Fibroblast of mammary gland (primary cell): ENCODE measurements at places on chromosomes 1 and 21.

DNA sequence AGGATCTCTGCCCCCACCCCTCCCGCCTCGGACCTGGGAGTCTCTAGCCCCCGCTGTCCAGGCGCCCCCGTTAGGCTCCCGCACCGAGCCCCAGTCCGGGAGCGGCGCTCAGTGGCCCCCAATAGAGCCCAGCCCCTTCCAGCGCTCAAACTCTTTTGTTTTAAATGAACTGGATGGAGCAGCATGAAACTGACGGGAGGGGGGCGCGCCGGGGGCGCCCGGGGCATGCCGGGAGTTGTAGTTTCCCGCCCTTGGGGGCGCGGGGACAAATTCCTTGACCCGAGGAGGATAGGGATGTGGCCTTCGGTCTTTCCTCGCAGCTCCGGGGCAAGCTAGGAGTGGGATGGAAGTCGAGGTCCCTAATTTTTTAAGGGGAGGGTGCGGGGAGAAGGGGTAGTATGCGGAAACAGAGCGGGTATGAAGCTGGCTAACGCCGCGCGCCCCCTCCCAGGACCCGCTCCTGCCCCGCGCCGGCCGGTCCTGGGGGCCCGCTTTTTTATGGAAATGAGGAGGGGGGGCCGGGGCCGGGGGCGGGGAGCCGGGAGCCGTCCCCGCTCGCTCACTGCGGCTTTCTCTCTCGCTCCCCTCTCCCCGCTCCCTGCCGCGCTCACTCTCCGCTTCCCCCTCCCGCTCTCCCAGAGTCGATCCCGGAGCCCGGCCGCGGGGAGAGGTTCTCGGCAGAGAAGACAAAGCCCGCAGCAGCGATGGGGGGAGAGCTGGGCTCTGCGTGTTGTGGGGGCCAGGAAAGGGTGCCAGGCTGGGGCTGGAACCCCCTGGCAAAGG, at the start of gene MEX3A:
MEX3A (minus strand) TSS at position 157 of the 783 bp plus-strand sequence. CDS start 467 bp downstream, outside the sequence.
- DNase-seq: peak; percentile 47

GRCh38 chr1:29124366-29125236, 898 bp upstream of the TMEM200B start:
- DNase-seq: peak; percentile 64

GRCh38 chr1:244414543-244414942, 37.2 kb downstream of the ADSS2 start:
- peak; percentile 85 for DNase-seq

DNA sequence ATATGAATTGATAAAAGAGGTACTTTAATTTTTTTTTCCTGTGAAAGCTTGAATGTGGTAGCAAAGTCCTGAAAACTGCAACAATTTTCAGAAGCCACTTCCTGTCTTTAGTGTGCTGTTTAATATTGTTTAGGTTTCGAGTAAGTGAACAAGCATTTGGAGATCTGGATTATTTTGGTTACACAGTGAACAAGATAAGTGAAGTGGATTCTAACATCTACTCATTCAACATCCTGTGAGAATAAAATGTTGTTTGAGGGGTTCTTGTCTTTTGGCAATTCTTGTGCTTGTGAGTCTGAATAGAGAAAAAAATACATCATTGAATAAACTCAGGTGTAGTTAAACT, 35.2 kb upstream of the PLA2G4A start:
- no peak for DNase-seq

- peak; percentile 87 for DNase-seq
Measured at GRCh38 chr1:56911098-56911938, 54.5 kb downstream of the C8B start.

DNA sequence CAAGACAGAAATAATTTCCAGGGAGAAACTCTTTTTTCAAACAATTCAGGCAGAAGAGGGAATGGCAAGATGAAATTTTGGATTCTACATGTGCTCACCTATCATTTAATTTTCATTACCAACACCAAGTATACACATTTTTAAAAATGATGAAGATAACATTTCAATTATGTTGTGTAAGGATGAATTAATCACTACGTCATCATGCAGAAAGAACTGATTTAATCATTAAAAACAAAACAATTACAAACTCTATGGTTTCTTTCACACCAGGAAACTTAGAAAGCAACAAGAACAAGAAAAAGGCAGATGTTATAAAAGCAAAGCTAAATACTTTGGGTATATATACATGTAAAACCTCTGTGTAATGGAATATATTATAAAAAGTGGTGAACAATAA, 668.5 kb downstream of the NCAM2 start:
- no peak for DNase-seq

- DNase-seq: no peak
Measured at GRCh38 chr1:147683163-147683763, 12.9 kb upstream of the ACP6 start.

DNA sequence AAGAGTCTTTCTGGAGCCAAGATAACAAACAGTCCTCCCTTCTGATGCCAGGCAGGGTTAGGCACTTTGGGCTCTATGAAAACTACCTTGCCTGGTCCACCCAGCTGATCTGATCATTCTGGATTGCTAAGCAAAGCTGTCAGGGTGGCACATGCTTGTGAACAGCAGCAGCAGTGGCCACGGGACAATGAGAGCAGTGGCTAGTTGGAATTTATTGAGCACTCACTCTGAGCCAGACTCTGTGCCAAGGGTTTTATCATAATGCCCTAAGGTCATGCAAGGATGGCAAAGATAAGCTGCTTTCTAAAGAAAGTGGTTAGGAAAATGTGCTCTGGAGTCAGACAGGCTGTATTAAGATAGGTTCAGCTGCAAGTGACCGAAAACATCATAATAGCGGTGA, 390.4 kb upstream of the VAMP3 start:
- no peak for DNase-seq

GRCh38 chr1:227451057-227451456, 112.3 kb upstream of the ZNF678 start:
- DNase-seq: no peak

DNA sequence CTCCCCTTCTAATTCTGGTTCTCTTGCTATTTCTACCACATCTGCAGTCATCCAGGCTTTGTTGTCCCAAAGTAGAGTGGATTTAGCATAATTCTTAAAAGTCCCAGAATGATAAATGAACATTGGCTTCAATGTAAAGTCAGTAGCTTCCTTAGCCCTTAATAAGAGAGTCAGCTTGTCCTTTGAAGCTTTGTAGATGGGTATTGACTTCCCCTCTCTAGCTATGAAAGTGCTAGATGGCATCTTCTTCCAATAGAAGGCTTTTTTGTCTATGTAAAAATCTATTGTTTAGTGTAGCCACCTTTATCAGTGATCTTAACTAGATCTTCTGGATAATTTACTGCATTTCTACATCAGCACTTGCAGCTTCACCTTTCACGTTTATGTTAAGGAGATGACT, 181.4 kb upstream of the B3GALT2 start:
- DNase-seq: no peak

DNA sequence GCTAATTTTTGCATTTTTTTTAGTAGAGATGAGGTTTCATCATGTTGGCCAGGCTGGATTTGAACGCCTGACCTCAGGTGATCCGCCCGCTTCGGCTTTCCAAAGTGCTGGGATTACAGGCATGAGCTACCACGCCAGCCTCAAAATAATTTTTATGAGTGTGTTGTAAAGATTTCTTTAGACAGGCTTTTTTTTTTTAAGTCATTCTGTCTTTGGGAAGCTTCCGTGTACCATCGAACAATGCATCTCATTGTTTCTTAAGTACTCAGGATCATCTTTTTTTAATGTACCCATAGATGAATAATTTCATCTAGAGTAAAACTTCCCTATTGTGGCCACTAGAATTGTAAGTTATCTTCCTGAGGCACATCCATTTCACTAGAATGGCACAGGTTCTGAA, 19.6 kb upstream of the SDC3 start:
- no peak for DNase-seq

DNA sequence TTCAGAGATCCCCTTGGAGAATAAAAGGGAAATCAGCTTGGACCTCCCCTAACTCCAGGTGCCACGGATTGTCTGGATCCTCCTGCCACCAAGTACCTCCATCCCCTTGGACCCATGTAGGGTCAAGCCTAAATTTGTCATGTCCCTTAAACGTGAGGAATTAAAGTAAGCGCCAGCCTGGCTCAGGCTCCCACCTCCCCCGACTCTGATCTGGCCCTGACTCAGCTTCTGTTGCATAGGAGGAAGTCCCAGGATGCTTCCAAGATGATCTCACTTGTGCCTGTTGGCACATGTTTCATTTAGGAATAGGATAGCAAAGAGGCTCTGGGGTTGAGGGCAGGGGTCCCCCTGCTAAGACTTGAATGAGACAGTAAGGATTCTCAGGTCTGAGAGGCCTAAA, 231.9 kb upstream of the JUN start:
- DNase-seq: peak; percentile 87

DNA sequence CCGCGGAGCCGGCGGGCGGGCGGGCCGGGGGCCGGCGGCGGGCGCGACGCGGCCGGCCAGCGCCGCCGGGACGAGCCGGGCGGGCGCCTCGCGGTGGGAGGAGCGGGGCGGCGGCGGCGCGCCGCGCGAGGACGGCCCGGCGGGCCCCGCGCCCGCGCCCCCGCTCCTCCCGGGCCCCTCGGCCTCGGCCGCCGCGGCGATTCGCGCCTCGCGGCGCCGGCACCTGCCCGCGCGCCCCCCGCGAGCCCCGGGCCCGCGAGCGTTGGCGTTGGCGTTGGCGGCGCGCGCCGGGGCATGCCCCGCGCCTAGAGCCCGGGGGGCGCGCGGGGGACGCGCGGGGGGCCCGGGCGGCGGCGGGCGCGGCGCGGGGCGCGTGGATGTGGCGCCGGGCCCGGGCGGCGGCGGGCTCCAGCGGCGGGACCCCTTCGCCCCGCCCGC, at the start of gene SKI:
SKI (plus strand) TSS at position 163 of the 438 bp plus-strand sequence. CDS start 448 bp downstream, outside the sequence.
- no peak for DNase-seq

- peak; percentile 28 for DNase-seq
Measured at GRCh38 chr1:10904396-10905358, 107.8 kb upstream of the TARDBP start.

- DNase-seq: no peak
Measured at GRCh38 chr1:180939073-180939710, 26.5 kb downstream of the KIAA1614 start.

DNA sequence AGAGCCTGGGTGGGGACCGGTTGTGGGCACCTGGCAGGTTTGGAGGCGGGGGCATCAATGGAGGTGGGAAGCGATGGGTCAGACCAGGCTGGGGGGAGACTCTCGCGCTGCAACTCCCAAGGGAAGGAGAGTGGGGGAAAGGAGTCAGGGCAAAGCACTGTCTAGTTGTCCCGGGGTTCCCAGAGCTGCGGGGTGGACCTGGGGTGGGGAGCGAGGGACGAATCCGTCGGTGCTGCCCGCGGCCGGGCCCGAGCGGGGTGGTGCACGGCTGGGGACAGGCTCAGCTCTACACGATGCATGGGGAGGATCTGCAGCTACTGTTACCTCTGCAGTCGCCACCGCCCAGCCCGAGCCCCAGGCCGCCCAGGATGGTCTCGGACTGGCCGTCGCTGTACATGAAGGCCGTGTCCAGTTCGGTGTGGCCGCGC, 427 bp downstream of the AKR7A2 start:
- no peak for DNase-seq

DNA sequence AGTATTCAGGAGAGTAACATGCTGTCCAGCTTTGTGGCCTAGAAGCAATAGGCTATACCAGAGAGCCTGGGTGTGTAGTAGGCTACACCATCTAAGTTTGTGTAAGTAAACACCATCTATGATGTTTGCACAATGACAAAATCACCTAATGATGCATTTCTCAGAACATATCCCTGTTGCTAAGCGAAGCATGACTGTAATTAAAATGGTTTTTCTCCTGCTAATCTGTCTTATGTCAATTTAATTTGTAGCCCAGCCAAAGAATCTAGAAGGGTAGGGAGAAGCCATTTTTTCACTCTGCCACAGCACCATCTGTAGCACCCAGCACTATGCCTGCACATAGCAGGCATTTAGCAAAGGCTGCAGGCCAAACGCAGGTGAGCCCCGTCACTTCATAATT, 2.0 kb upstream of the TTC24 start:
- no peak for DNase-seq

DNA sequence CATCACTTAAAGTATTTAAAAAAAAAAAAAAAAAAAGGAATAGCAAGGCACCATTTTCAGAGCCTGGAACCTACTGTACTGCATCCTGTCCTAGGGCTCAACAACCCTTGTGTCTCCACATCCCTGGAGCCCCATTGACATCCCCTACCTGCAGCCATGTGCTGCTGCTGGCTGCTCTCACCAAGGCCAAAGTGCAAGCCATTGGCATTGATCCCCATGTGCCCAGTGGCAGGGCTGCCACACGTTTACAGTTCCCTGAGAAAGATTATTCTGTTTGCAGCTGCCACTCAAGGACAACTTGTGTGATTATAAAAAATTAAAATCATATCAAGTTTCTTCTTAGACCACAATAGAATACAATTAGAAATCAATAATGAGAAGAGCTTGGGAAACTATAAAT, 129.9 kb downstream of the LHX8 start:
- DNase-seq: no peak

GRCh38 chr1:86140281-86140880, 16.2 kb downstream of the COL24A1 start:
- no peak for DNase-seq

DNA sequence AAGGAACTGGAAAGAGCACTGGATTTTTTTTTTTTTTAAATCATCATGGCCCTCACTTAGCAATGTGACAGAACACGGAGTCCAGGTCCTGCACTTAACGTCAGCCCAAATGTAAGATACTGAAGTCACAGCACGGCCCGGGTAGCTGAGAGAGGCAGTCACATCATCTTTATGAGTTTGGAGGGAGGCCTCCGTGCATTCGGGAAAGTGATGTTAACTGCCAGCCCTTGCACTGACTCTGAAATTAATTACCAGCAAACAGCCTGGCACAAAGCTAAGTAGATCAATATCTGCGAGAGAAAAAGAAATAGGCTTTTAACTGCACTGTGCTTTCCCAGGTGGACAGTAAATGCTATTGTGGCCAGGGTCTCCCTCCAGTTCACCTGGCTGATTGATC, 109.5 kb upstream of the ADAR start:
- DNase-seq: no peak

- no peak for DNase-seq
Measured at GRCh38 chr1:111015222-111015621, 51.5 kb upstream of the LRIF1 start.

- no peak for DNase-seq
Measured at GRCh38 chr1:30328401-30329262, 394.8 kb downstream of the MATN1 start.

DNA sequence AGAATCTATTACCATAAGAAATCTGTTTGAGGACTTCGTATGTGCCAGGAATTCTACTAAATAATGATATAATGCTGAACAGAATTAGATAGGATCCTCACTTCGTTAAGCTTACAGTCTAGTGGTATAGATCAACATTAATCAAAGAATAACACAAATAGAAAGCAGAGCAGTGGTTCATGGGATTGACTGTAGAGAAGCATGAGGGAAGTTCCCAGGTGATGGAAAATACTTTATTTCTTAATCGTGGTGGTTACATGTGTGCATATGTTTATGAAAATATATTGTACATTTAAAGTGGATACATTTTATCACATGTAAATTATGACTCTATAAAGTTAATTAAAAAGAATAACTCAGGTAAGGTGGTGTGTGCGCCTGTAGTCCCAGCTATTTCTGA, 110.5 kb downstream of the OSBPL9 start:
- no peak for DNase-seq

DNA sequence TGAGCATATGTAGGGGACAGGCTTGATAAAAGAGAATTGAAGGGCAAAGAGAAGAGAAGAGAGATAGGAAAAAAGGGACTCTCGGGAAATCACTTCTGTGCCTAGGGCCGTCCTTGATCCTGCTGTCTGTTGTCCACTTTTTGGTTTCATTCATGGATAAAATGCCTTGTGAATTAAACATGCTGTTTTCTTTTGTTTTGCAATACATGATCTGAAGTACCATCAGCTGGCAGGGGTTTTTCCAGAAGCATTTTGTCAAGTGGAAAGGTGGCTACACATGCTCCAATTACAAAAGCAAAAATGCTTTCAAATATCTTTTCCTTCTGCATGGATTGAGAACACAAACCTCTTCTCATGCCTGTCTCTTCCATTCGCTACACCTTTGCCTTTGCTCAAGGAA, 361.7 kb downstream of the PDE4B start:
- DNase-seq: no peak
